ENCODE measurements at places on chromosomes 1 and 21.

DNA sequence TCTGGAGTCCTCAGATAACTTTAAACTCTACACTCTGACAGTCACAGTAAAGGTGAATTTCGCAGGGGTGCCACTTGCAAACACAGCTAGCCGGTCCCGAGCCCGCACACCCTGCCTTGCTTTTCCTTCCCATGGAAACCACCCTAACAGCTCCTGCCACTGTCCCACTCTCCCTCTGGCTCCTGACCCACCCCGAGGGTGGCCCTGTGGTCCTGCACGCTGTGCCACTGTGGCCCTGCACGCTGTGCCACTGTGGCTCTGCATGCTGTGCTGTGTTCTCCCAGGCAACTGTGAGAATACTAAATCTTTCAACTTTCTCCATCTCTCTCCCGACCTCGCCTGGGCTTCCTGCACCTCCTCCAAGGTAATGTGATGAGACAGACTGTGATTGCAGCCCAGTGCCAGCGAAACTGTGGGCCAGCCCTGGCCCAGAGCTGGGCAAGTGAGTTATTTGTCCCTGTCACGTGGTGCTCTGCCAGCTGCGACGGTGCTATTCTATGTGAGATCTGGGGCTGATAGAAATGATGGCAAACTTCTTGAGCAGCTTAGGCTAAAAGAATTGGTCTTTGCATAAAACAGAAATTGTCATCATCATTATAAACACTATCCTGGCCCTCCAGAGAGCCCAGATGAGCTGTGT is 63.4 kb upstream of the TARBP1 start:
- no peak for DNase-seq

GRCh38 chr1:151989211-151989862 is 4.3 kb downstream of the S100A10 start:
- no peak for DNase-seq

DNA sequence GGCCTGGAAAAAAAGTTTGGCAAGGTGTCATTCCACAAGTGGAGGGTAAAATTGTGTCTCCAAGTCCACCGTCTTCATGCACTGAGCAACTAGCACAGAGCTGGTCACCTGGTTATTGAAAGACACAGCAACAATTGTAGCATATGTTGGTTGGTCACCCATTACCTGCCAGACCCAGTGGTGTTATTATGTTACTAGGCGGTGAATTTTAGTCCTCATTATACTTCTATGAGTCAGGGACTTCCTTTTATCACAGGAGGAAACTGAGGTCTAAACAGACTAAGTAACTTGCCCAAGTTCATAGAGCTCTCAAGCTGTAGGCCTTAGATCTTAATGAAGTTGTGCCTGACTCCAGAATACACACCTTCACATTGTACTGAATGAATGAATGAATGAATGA is 94.9 kb upstream of the VANGL1 start:
- no peak for DNase-seq

DNA sequence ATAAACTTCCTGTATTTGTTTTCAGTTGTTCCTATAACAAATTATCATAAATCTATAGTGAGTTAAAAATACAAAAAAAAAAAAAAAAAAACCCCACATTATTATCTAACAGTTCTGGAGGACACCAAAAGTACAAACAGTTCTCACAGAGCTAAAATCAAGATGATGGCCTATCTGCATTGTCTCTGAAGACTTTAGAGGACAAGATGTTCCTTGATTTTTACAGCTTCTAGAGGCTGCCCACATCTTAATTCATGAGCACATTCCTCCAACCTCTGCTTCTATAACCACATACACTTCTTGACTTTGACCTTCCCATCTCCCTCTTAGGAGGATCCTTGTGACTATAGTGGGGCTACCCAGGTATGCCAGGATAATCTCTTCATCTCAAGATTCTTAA is 806.1 kb downstream of the LTN1 start:
- no peak for DNase-seq

- DNase-seq, result no peak
Observed at GRCh38 chr1:213484333-213484732, 433.3 kb downstream of the RPS6KC1 start.

- DNase-seq, result no peak
Observed at GRCh38 chr1:5947071-5947821, 45.0 kb downstream of the NPHP4 start.

DNA sequence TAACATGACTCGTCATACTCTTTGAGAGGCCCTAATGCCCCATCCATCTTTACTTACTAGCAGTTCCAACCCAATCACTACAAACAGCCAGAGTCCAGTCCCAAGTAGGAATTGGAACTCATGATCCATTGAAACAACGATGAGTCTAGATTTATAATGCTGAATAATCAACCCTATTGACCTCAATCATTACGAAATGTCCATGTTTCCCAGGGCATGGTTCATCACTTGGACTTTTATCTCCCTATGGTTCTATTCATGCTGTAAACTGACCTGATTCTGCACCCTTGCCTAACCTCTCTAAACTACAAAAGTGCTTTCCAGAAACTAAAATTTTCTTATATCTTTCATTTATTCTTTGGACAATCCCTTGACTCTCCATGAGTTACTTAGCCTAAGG is 840.0 kb upstream of the B3GALT2 start:
- DNase-seq, result no peak

GRCh38 chr1:198636391-198636790 is 2.4 kb upstream of the PTPRC start:
- DNase-seq, result no peak
